ENCODE measurements at places on chromosomes 4 and X.
A peak's percentile ranks its signal among the peaks of the same experiment; 100 is the strongest.

- DNase-seq: no peak
These were observed 1219.0 kb downstream of the ARAP2 start for GRCh38 chr4:35025152-35025834.

GRCh38 chr4:1767770-1768366 is 25.2 kb upstream of the FGFR3 start:
- DNase-seq: no peak

DNA sequence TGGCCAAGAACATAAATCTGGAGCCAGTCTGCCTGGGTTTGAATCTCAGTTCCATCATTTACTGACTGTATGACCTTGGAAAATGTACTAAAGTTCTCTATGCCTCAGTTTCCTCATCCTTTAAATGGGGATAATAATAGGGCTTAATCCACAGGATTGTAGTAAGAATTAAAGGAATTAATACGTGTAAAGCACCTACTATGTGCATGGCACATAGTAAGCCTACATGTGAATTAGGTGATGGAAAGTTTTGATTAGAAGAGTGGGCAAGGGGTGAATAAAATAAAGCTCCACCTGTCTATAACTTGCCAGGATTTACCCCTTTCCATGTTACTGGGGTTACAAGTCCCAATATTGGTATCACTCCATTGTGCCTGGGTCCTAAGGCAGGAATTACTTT is 35.8 kb upstream of the IL13RA2 start:
- no peak for DNase-seq

- DNase-seq: peak; percentile 49
These were observed 78.7 kb upstream of the DCLK2 start for GRCh38 chr4:149999485-150000074.

- DNase-seq: no peak
These were observed 74.6 kb upstream of the SHOX start for GRCh38 chrX:555725-556666.

DNA sequence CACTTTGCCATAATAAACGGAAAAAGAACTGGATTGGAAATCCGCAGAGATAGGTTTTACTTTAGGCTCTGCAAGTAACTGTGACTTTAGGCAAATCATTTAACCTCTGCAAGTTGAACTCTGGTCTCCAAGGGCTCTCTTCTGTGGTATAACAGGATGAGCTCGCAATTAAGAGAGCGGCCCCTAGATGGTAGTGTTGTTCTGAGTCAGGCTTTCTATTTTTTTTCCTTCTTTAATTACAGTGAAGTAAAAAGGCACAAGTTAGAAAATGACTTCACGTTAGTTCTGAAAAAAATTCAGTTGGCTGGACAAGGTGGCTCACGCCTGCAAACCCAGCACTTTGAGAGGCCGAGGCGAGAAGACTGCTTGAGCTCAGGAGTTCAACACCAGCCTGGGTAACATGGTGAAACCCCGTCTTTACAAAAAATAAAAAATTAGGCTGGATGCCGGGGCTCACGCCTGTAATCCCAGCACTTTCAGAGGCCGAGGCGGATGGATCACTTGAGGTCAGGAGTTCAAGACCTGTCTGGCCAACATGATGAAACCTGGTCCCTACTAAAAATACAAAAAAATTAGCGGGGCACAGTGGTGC is 18.0 kb downstream of the RPS3A start:
- peak; percentile 48 for DNase-seq
